ENCODE measurements at places on chromosomes 4 and X. TPM values are rescaled to one million over a fixed set of nuclear protein-coding genes. Genes with fewer than 3 reads are reported as not detected.

AIMP1 gene
- 50.8 TPM for total RNA-seq

EFHC2 gene
- 0.27 TPM for total RNA-seq

GABRG1 gene
- not detected for total RNA-seq

CENPU gene
- total RNA-seq = 69.3 TPM

NXF3 gene
- total RNA-seq = not detected

TLR2 gene
- total RNA-seq = 4.5 TPM

Measured in T-helper 2 cell treated with Interferon-gamma antibody and Interleukin-4, amounts not matched to agents 100 ng/mL and 5 ng/mL, for 36 hours (primary cell).